Stromal cell of bone marrow (primary cell): ENCODE measurements at places on chromosomes 11 and 22.

- DNase-seq = no peak
These were observed 288.2 kb downstream of the MIAT start for GRCh38 chr22:26945565-26945964.

DNA sequence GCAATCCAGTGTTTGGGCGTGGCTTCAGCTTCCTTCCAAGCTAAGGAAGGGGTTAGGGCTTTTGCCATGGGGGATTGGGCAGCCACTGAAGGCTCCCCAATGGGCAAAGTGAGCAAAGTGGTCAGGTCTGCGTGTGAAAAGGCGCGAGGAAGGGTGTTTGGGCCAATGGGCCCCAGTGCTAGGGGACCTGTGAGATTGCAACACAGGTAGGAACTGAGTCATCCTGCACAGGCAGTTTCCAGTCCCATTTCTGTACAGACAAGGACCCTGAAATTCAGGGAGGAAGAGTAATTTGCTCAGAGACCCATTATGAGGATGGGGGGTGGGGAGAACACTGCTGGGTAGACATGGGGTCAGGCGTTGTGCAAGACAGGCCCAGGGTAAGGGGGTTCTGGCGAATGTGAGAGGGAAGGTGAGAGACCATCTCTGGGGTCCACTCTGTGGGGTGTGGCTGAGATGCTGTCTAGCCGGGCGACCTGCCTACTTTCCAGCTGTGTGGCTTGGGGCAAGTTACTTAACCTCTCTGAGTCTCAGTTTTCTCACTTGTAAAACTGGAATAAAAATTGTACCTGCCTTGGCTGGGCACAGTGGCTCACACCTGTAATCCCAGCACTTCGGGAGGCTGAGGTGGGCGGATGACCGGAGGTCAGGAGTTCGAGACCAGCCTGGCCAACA, 7.3 kb downstream of the CCDC88B start:
- no peak for DNase-seq

DNA sequence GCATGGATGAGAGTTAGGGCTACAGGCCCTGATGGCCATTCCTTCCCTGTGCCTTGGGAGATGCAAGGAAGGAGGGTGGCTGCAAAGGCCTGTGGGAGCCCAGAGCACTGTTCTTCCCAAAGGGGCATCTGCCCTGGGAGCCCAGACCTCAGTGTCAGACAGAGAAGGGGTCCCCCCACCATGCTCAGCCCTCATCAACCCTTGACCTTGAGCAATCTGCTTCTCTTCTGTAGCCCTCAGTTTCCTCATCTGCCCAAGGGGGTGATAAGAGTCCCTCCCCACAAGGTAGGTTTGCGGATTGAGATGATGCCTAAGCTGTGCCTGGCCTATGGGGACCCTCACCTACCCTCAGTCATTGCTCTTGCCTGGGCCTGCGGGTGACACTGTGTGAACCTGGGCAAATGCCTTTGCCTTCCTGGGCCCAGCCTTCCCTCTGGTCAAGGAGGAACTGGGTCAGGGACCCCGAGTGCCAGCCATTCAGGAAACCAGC, 47.5 kb downstream of the IGLL5 start:
- no peak for DNase-seq

GRCh38 chr11:114771172-114771571, 92.8 kb downstream of the NXPE2 start:
- no peak for DNase-seq

GRCh38 chr22:41038732-41039131, 53.7 kb upstream of the EP300 start:
- no peak for DNase-seq

DNA sequence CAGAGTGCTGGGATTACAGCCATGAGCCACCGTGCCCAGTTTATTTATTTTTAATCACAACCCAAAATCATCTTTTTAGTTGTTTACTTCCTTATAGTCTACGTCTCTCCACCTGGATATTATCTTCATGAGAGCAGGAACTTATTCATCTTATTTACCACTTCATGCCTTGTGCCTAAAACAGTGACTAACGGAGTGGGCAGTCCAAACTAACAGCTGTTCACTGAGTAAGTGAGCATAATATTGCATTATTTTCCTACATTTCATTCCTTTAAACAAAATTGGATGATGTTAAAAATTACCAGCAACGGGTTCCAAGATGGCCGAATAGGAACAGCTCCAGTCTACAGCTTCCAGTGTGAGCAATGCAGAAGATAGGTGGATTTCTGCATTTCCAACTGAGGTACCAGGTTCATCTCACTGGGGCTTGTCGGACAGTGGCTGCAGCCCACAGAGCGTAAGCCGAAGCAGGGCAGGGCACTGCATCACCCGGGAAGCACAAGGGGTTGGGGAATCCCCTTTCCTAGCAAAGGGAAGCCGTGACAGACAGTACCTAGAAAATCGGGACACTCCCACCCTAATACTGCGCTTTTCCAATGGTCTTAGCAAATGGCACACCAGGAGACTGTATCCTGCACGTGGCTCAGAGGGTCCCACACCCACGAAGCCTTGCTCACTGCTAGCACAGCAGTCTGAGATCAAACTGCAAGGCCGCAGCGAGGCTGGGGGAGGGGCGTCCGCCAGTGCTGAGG, 14.1 kb downstream of the TMEM123 start:
- no peak for DNase-seq

DNA sequence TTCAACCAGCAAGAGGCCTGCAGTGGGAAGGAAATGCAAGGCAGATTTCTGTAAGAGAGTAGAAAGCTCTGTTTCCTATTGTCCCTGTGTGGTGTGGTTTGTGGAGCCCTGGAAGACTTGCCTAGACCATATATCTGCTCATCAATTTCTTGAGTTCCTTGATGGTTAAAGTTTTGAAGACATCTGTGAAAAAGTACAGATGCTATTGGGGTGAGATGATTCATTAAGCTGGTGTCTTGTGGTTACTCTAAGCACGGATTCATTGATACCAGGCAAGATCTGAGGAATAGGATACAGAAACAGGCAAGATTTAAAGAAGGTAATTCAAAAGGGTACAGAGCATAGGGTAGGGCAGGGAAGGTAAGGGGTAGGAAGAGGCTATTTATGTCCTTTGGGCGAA, 275.8 kb upstream of the SESN3 start:
- DNase-seq = no peak

- DNase-seq = no peak
These were observed 36.0 kb downstream of the FAM83F start for GRCh38 chr22:40030758-40031095.

DNA sequence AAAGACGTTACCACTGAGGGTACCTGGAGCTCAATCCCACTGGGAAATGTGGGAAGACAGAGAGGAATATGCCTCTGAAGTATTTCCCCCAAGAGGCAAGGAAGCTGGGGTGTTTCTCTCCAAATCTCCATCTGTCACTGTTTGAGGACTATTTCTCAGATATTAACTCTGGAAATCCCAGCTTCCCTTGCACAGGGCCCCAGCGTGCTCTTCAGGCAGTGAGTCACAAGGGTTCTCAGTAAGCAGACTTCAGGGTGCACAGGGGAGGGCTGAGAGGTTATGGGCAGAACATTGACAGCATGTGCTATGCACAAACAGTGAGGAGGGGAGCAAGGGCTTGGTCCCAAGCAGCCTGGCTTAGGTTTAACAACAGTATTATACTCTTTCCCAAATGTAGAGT, 60.9 kb upstream of the EED start:
- no peak for DNase-seq

- DNase-seq = no peak
These were observed 576 bp upstream of the SC5D start for GRCh38 chr11:121291896-121292494.

- DNase-seq = no peak
These were observed 1026.6 kb downstream of the BRD1 start for GRCh38 chr22:48800886-48801607.

GRCh38 chr22:45468872-45469271, 33.8 kb upstream of the FBLN1 start:
- peak; percentile 75 for DNase-seq

DNA sequence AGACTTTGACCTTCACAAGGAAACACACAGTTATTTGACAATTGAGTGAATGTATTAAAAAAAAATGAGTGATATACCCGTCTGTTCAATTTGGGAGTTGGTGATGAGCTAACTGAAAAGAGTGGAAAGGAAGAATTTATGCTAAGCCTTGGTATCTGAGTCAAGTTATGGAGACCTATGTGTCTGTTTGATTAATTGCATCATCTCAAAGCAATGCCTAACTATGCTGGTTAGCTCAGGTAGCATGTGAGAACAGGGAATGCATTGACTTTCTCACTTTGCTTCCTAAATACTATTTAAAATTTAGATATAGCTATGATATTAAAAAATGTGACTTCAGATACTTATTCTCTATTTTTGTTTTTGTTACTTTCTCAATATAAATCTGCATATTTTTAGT, 110.5 kb downstream of the DDX10 start:
- no peak for DNase-seq

- DNase-seq = no peak
These were observed 28.8 kb downstream of the DKK3 start for GRCh38 chr11:11979488-11980117.

- DNase-seq = no peak
These were observed 3.4 kb upstream of the ZBTB44 start for GRCh38 chr11:130318031-130318673.

DNA sequence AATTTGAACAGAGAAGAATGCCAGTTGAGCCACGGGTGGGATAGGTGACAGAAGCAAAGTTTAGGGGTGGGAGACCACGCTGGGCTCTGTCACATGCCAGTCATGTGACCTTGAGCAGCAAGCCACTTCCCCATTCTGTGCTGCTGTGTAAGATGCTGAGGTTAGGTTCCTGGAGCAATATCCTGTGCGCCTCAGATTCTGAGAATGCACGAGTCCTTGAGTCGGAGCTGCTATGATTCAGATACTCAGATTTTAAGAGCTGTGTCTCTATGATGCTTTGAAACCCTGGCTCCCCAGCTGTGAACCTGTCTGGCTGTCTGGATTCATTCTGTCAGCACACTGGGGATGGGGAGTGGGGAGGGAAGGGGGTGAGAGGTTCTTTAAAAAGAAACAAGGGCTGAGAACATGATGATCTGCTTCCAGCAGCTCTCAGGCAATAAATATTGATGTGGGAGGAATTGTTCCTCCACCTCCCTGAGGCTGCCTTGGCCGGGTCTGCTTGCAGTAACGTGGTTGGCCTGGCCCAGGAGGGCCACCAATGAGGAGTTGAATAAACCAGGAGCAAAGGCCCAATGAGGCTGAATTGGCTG, 24.0 kb downstream of the SLCO2B1 start:
- peak; percentile 21 for DNase-seq

DNA sequence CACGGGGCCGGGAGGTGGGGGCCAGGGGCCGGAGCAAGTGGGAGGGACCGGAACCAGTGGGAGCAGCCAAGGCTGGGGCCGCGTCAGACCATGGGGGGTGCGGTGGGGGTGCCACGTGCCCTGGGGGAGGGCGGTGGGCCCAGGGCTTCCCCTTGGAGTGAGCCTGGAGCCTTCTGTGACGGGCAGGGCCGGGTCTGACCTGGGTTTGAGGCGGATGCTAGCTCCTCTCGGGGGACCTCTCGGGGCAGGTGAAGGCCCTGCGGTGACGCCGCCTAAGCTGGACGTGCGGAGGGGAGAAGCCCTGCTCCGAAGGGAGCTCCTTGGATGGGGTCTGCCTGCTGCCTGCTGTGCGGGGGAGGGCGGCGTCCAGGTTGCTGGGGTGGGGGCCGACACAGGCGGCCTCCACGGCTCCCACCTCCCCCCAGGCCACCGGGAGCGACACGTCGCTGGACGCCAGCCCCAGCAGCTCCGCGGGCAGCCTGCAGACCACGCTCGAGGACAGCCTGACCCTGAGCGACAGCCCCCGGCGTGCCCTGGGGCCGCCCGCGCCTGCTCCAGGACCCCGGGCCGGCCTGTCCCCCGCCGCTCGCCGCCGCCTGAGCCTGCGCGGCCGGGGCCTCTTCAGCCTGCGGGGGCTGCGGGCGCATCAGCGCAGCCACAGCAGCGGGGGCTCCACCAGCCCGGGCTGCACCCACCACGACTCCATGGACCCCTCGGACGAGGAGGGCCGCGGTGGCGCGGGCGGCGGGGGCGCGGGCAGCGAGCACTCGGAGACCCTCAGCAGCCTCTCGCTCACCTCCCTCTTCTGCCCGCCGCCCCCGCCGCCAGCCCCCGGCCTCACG, 115.0 kb downstream of the CACNA1I start:
- DNase-seq = no peak

DNA sequence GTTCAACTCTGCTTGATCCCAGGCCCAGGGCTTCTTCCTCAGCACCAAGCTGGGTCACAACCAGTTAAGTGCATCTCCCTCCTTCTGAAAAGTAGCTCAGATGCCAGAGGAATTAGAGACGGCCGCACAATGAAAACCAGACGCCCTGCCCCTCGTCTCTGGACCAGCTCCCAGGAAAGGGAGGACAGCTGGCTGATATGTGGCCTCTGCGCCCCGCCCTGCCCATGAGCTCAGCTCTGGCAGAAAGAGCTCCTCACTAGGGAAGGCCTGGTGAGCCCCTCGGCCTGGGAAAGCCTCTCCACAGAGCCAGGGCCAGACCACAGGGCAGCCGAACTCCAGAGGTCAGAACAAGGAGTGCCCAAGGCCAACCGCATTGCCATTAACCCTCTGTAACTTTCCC, 18.1 kb upstream of the SCGB1A1 start:
- DNase-seq = peak; percentile 87

DNA sequence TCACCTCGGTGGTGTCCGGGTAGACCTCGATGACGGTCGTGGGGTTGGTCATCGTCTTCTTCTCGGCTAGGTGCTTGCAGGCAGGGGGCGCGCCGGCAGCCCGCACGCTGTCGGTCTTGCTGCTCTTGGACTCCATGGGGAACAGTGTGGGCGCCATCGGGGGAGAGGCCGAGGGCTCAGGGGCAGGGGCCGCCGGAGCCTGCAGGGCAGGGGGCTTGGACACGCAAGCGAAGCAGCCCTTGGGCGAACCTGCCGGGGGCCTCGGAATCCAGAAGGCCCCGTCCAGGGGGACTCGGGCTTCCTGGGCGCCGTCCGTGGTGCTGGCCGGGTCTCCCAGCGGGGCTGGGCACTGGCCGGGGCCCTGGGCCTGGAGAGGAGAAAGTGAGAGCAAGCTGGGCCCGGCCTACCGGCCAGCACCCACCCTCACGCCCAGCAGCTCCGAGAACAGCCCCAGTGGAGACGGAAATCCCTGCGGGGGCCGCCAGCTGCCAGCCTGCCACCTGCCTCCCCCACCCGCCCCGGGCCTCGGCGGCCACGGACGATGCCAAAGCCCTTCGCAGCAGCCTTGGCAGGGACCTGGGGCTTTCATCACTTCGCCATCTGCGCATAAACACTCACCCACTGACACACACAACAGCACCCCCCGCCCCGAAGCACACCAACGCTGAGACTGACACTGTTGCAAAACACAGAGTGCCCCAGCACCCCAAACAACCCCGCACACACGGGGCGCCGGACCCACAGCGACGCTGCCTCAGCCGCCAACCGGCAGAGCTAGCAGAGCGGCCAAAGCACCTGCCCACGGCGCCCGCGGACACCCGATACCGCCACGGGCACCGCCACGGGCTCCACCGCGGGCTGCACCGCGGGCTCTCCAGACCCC, 2.4 kb downstream of the IFITM10 start:
- no peak for DNase-seq

- DNase-seq = no peak
These were observed 137.0 kb downstream of the ATG16L2 start for GRCh38 chr11:72951193-72951592.

GRCh38 chr22:37757663-37758062, 50.1 kb upstream of the GCAT start:
- no peak for DNase-seq

GRCh38 chr11:126587541-126587940, 232.1 kb downstream of the ST3GAL4 start:
- DNase-seq = no peak

- DNase-seq = no peak
These were observed 181.3 kb upstream of the SEZ6L start for GRCh38 chr22:25987948-25988347.

- DNase-seq = no peak
These were observed 152.2 kb upstream of the E2F8 start for GRCh38 chr11:19392847-19393518.

GRCh38 chr11:117984476-117984875, 1.7 kb upstream of the IL10RA start:
- DNase-seq = no peak
